ENCODE measurements at places on chromosomes 5 and 9.

DNA sequence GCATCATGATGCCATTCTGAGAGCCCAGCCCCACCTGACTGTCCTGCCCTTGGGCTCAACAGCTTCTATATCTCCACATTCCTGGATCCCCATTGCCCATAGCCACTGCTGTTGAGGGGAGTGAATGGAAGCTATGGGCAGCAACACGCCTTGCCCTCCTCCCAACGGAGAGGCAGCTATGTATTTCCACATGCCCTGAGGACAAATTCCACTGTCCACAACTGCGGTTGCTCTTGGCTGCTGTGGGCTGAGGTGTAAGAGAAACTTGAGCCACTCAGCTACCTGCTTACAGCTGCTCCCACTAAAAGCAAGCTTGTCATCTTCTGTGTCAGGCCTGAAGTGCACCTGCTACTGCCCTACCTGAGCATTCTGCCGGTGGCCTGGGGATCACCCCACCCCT is 222.9 kb downstream of the PSAT1 start:
- DNase-seq: no peak

DNA sequence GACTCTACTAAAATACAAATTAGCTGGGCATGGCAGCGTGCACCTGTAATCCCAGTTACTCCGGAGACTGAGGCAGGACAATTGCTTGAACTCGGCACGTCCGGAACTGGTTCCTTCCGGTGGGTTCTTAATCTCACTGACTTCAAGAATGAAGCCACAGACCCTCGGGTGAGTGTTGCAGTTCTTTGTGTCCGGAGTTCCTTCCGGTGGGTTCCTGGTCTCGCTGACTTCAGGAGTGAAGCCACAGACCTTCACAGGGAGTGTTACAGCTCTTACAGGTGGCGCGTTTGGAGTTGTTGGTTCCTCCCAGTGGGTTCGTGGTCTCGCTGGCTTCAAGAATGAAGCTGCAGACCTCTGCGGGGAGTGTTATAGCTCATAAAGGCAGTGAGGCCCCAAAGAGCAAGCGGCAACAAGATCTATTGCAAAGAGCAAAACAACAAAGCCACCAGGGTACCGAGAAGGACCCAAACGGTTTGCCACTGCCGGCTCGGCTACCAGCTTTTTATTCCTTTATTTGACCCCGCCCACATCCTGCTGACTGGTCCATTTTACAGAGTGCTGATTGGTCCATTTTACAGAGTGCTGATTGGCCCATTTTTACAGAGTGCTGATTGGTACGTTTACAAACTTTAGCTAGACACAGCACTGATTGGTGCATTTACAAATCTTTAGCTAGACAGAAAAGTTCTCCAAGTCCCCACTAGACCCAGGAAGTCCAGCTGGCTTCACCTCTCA is 28.6 kb upstream of the SLC6A19 start:
- DNase-seq: no peak

GRCh38 chr9:89750117-89750791 is 145.4 kb downstream of the GADD45G start:
- no peak for DNase-seq

DNA sequence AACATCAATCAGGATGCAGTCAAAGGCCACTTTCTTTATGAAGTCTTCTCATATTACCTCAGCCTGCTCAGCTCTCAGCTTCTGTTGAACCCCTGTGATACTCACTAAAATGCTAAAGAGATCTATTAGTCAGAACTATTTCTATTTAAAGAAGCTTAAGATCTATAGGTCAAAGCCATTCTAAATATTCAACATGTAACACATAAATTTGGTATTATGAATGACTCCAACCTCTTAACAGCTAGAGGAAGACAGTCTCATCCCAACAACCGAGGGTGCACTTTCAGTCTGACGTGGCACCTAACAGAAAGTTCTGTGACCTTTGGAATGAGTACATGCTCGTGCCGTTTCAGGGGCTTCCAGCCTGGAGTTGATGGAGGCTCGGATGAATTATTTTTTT is 301.5 kb upstream of the VLDLR start:
- DNase-seq: no peak

- DNase-seq: no peak
These were observed 179.2 kb downstream of the HSD17B3 start for GRCh38 chr9:96122751-96123150.

DNA sequence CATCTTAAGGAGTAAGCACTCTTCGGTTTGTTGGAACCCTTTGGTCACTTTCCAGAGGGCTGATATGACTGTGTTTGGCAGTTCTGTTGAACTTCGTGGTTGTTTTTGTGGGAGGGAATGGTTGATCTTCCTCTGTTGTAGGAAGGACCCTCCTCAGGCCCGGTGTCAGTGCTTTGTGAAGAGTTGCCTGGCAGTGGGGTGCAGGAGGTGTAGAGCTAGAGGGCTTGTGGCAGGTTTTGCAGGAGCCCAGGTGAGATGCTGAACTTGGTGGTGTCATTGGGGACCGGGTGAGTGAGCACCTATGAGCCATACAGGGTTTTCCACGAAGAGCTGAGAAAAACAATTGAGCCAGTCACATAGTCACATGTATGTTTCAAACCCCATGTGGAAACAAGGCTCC is 27.2 kb downstream of the SECISBP2 start:
- DNase-seq: no peak

DNA sequence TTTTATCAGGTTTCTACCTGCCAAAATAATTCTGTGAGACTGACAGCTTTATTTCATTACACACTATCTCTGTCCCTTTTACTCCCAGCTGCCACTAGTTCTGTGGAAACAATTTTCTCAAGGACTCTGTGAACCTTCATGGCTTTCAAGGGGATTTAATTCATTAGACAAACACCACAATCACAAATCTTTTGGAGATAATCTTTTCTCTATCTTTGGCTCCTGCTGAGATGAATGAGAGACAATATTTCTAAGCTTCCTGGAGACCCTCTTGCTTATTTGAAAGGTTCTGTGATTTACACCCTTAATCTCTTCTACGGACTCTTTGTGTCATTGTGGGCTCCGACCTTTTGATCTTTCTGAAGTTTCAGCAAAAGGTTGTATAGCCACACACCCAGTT is 222.6 kb downstream of the PRDM9 start:
- DNase-seq: no peak

- DNase-seq: no peak
These were observed 74.8 kb upstream of the PJA2 start for GRCh38 chr5:109484597-109484996.

DNA sequence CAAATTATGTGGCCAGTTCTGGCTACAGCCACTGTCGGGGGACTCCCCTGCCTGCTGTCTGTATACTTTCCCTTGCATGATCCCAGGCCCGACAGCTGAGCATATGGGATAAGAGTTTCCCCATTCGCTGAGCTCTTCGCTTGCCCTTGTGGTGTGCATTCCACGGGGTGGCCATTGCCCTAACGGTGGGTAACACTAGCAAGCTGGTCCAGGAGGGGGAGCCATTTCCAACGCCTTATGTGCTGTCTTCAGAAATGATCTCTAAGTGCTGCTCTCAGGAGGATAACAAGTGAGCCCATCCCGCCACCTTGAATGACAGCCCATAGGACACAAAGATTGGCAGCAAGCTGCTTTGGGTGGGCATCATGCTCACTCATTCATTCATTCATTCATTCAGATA is 190.9 kb downstream of the FSTL4 start:
- no peak for DNase-seq

DNA sequence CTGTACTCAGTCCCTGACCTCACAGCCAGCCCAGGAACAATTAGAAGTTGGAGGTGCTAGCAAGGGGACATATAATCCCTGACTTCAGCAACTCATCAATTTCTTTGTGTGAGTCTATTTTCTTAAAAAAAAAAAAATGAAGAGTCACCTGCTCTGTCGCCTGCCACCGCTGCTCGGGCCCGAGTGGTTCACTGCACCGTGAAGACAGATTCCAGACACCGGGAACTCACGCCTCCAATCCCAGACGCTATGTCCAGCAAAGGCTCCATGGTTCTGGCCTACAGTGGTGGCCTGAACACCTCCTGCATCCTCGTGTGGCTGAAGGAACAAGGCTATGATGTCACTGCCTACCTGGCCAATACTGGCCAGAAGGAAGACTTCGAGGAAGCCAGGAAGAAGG is 606.6 kb downstream of the PRELID2 start:
- no peak for DNase-seq

- no peak for DNase-seq
These were observed 187.5 kb downstream of the SNCAIP start for GRCh38 chr5:122499585-122499984.

GRCh38 chr9:89464300-89464901 is 33.5 kb downstream of the SEMA4D start:
- DNase-seq: no peak

DNA sequence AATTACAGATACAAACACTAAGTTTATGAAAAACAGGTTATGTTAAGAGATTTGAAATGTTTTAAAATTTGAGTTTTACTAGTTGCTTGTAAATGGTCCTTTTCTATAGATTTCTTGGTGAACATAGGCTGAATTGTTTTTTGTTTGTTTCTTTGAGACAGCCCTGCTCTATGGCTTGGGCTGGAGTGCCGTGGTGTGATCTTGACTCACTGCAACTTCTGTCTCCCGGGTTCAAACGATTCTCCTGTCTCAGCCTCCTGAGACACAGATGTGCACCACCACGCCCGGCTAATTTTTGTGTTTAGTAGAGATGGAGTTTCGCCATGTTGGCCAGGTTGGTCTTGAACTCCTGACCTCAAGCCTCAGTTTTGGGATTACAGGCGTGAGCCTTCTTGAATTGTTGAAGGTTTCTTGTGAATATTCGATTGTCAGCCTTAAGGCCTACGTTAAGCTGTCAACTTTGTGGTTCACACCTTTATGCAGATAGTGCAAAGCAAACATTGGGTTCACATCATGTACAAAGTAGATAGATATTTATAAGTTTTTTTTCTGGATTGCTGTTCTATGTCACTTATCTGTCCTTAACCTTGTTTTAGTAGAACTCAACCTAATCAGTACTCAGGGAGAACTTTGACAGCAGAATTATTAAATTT is 26.2 kb downstream of the UHRF2 start:
- no peak for DNase-seq

DNA sequence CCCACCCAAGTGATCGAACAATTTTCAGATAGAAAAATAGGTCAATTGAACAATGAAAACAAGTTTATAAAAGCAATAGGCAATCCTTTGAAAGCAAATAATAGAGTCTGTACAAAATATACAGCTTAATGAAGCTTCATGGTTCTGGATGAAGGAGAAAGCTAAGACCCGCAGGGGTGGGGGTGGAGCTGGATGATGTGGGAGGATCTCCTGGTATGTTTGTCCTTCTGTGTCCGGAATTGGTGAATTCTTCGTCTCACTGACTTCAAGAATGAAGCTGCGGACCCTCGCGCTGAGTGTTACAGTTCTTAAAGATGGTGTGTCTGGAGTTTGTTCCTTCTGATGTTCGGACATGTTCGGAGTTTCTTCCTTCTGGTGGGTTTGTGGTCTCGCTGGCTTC is 149.9 kb downstream of the NXNL2 start:
- DNase-seq: no peak

DNA sequence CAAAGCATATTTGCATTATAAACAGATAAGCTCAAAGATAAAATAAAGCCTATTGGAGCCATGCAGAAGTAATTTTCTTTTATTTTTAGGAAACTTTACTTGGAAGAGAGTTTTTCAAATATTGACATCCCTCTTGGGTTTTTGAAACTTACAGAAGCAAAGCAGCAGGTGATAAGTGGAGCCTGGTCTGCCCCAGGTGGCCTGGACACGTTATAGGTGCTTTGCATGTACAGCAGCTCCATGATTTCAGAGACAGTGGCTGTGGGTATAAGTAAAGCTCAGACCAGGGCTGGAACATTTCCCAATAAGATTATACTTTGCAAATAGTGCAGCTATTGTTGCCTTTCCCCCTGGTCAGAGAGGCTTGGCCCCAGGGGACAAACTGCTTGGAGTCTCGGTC is 51.5 kb downstream of the CCDC192 start:
- DNase-seq: no peak

GRCh38 chr9:36903541-36904435 is 130.3 kb downstream of the PAX5 start:
- no peak for DNase-seq

- no peak for DNase-seq
These were observed 8.5 kb downstream of the CDC42SE2 start for GRCh38 chr5:131272307-131272706.

GRCh38 chr5:168950241-168950951 is 350.5 kb downstream of the SLIT3 start:
- no peak for DNase-seq

- DNase-seq: no peak
These were observed 172.7 kb upstream of the RIOK2 start for GRCh38 chr5:97355775-97356174.

- DNase-seq: no peak
These were observed 71.1 kb upstream of the TBC1D9B start for GRCh38 chr5:179978792-179979191.

DNA sequence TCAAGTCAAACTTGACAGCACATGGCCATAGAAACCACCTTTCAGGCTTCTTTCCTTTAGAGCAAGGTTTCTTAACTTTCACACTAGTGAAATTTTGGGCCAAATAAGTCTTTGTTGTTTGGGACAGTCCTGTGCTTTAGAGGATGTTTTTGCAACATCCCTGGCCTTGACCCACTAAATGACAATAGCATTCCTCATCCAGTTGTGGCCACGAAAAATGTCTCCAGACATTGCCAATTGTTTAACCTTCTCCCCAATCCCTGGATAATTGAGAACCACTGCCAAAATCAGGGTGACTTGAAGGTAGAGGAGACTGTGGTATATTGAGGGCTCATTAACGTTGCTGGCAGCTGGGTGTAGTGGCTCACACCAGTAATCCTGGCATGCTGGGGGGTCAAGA is 72.0 kb downstream of the ALDH1A1 start:
- no peak for DNase-seq

GRCh38 chr5:174837919-174838902 is 113.8 kb downstream of the MSX2 start:
- no peak for DNase-seq

DNA sequence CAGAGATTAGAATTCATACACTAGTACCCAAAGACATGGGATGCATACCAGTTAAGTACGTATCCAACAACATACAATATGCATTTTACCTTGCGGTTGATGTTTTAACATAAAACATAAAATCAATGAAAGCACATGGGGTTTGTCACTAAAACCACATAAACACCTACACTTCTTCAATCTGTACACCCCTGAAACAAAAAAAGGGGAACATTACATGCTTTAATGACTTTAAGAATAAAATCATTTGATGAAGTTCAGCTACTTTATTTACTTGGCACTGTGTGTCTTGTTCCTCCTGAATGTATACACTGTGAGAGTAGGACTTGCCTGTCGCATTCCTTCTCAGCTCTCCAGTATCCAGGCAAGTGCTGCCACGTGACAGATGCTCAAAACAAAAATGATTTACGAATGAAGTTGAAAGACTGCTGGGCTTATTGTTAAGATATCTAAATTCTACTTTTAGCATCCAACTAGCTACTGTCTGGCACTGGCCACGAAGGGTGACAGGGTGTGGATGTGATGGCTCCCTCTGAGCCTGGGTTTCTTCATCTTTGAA is 21.0 kb downstream of the TNFSF15 start:
- DNase-seq: no peak

DNA sequence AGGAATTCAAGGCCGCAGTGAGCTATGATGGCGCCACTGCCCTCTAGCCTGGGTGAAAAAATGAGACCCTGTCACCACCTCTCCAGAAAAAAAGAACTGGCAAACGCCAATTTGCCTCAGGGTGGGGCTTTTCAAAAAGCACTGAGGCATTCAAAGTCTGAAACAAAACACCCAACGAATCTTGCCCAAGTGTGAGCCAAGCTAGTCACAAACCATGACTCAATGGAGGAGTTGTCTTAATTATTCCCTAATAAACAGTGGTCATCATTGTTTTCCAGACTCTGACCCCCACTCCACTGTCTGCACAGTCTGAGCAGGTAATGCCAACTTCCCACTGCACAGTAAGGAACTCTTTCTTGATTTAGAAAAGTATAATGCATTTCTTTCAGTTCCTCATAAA is 16.8 kb downstream of the FRMD3 start:
- no peak for DNase-seq
